ENCODE measurements at places on chromosomes 3 and 15. TPM values are rescaled to one million over a fixed set of nuclear protein-coding genes. Genes with fewer than 3 reads are reported as not detected.

Gene ROBO1
- polyA plus RNA-seq: 4.2 TPM

Gene CHDH
- 0.02 TPM for polyA plus RNA-seq

Gene SPRED1
- 4.5 TPM for polyA plus RNA-seq

Gene POC1A
- polyA plus RNA-seq: 36.5 TPM

Gene FMN1
- 0.30 TPM for polyA plus RNA-seq

Gene CPB1
- not detected for polyA plus RNA-seq

Gene ARPIN
- polyA plus RNA-seq: 7.9 TPM

Gene NR1I2
- polyA plus RNA-seq: not detected

Gene AMT
- polyA plus RNA-seq: 2.3 TPM

All from foreskin keratinocyte (primary cell).